ENCODE measurements at places on chromosomes 7 and 10. TPM values are rescaled to one million over a fixed set of nuclear protein-coding genes. Genes with fewer than 3 reads are reported as not detected.

GRCh38 chr7:42222891-42223290 lies 14.1 kb downstream of the GLI3 start:
- DNase-seq = no peak

GRCh38 chr7:151608031-151608551 lies 88.4 kb upstream of the RHEB start:
- DNase-seq = no peak

DNA sequence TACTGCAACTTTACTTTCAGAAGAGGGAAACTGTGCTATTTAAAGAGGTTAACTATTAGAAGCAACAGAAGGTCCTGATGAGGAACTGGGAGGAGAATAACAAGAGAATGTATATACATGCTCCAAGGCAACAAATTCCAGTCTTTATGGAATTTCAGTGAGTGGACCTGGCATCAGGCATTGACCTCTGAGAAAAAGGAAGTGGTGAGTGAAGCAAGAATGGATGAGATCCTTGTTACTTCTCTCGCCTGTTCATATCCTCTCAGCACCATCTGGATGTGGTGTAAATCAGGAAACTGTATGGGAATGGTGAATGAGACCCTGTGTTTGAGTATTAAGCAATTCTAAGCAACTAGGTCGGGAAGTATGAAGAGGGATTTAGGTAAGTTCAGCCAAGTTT lies 30.3 kb upstream of the KBTBD2 start:
- DNase-seq = no peak

- DNase-seq = no peak
Measured at GRCh38 chr7:117134889-117135552, 181.7 kb downstream of the ST7 start.

DNA sequence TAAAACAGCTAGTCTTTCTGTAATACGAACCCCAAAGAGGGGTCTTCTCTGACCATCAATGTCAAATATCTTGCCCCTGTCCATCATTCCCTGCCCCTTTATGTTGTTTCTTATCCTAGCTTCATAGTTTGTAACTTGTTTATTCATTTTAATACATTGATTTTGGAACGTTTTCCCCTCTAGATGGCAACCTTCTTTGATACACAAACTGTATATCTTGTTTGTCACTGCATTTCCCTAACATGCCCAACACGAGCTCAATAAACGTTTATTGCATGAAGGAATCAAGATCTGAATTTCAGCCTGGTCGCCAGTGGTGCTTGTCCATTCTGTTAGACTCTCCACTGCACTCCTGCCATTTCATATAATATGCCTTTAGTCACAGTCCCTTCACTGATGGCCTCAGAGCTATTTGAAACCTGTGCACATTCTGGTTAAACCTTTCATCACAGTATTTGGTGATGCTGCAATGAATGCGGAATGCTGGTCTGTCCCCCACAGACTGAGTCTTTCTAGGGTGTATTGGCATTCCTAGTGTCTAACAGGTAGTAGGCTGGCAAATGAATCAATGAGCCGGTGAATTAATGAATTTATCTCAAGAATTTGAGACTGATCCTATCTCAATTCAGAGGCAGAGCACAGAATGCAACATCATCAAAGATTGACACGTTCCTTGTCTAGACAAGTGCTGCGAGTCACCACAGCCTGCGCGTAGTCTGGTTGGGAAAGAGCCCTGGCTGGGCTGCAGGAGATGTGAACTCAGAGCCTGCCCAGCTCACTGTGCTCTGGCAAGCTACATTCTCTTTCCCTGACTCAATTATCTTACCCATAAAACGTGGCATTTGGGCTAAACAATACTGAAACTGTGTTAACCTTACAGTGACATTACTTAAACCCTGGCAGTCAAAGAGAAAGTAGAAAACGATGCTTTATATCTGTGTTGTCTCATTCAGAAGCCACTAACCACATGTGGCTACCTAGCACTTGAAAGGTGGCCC lies 55.2 kb upstream of the FRMD4A start:
- DNase-seq = no peak

- no peak for DNase-seq
Measured at GRCh38 chr7:159249671-159250070, 105.0 kb upstream of the VIPR2 start.

The RAMP3 gene
- not detected for total RNA-seq

The CNPY4 gene
- total RNA-seq = 21.4 TPM
